ENCODE measurements at places on chromosomes 12 and 14.

GRCh38 chr12:61521258-61521657 lies 738.9 kb upstream of the USP15 start:
- no peak for DNase-seq

GRCh38 chr12:19561411-19561961 lies 122.2 kb downstream of the AEBP2 start:
- no peak for DNase-seq

GRCh38 chr12:113850309-113851056 lies 115.6 kb downstream of the RBM19 start:
- no peak for DNase-seq

DNA sequence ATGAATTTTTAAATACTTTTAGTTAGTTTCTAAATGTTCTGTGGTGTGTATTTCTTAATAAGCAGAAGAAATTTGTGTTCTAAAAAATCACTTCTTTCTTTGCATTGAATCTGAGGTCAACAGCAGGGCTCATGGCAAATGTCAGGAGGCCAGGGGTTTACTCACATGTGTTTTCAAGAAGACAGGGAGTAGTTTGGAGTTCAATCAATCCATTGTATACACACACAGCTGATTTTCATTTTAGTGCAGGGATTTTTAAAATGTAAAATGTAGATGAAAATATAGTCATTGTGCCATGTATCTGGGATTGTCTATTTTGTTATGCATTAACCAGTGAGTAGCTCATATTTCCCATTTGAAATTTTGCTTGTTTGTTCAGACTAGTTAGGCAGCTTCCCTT lies 62.1 kb downstream of the EML1 start:
- no peak for DNase-seq

DNA sequence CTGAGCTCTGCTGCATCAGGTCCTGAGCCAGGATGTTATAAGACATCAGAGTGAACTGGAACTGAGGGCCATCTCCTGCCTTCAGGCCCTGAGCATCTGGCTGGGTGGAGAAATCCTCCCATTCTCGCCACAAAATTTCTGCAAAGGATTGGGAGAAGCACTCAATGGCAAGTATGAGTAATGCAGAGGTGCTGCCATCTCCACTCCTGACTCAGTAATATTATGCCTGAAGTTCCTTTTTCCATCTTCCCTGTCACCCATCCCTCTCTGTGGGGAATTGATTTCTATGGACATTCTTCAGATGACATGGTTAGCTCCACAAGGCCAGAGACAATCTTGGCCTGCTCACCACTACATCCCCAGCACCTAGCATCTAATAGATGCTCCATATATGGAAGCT lies 4.7 kb downstream of the ANGEL1 start:
- no peak for DNase-seq
